ENCODE measurements at places on chromosomes 4 and X.

DNA sequence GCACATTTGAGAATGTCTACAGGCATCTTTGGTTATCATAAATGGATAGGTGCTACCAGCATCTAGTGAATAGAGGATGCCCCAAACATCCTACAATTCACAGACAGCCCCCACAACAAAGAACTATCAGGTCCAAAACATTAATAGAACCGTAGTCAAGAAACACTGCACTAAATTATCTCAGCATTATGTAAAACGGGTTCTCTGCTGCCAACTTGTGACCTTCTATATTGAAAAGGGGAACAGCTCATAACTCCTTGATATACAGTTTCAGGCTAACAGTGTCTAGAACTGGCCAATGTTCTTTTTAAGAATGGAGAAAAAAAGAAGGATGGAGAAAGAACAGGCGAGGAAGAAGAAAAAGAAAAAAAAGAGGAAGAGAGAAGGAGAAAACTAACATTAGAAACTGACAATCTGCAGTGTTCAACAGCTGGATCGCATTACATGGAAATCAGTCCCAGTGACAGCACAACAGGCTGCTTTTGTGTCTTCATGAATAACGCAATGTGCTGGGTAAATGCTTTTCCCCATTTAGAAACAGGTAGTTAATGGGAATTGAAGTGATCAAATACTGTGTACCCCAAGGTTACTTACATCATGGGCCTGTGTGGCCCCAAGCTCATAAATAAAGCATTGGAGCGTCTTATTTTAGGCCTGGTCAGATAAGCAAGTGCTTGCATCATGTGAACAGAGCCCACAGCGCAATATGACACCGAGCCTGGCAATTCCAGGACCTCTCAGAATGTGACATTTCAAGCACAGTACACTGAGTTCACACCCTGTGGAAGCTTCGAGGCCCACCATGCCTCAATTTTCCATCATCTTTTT is 339.5 kb downstream of the DHX15 start:
- DNase-seq, result no peak

- DNase-seq, result no peak
Observed at GRCh38 chrX:28901637-28902036, 314.4 kb downstream of the IL1RAPL1 start.

GRCh38 chrX:42075032-42075431 is 151.7 kb upstream of the CASK start:
- no peak for DNase-seq

DNA sequence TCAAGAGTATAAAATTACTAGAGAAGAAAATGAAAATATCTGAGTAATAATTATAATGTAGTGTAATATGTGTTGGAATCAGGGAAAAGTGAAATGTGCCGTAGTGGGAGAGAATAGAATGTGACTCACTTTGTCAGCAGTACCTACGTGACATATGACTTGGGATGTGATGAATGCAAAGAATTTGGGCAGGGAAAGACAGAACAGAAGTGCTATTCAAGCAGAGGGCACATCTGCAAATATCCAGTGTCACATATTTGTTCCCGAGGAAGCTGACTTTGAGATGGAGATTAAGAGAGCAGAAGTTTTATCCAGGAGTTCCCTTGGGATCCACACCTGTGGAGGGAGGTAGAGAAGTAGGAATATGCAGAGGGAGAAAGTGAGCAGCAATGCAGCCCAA is 69.3 kb upstream of the HS3ST1 start:
- DNase-seq, result no peak

DNA sequence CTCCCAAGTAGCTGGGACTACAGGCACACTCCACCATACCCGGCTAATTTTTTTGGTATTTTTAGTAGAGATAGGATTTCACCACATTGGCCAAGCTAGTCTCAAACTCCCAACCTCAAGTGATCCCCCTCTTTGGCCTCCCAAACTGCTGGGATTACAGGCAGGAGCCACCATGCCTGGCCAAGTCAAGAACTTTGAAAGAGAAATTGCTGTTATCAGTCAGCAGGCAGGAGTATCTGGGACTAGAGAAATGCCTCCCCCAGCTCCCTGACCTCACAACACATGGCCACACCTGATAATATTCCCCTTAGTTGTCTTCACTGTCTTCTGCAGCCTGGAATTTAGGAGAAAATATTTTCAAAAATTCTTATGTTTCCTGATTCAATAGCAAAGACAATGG is 7.4 kb downstream of the TXK start:
- no peak for DNase-seq

GRCh38 chr4:123913598-123913997 is 517.0 kb downstream of the SPRY1 start:
- no peak for DNase-seq

- no peak for DNase-seq
Observed at GRCh38 chr4:85701861-85702321, 226.9 kb downstream of the ARHGAP24 start.

DNA sequence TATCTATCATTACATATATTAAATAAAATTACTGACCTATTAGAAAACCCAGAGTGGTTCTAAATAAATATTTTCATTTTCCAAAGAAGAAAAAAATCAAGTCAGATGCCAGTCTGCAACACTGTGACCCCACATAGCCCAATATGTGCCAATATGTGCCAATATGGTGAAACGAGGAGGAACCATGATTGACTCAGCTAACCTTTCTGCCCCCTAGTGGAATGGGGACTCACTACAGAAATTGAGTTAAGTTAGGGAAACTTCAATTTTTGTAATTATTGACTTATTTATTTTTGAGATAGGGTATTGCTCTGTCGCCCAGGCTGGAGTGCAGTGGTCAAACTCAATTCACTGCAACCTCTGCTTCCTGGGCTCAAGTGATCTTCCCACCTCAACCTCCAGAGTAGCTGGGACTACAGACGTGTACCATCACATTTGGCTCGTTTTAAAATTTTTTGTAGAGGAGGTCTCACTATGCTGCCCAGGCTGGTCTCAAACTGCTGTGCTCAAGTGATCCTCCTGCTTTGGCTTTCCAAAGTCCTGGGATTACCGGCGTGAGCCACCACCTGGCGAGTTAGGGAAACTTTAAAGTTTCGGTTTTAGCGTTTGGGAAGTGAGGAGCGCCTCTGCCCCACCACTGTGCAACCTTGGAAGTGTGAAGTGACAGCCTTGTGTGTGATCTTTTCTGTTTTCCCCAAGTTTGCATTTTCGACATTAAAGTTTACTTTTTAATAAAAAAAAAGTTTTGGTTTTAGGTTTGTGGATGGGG is 116.8 kb upstream of the SHISA3 start:
- no peak for DNase-seq

All from NCI-H2107 (cell line).